ENCODE measurements at places on chromosomes 13 and 19. TPM values are rescaled to one million over a fixed set of nuclear protein-coding genes. Genes with fewer than 3 reads are reported as not detected.

Gene ZBTB32
- total RNA-seq = not detected

Gene BRSK1
- total RNA-seq = 1.1 TPM

Gene WDR88
- not detected for total RNA-seq

Gene FGF9
- total RNA-seq = 0.22 TPM

Gene AP1M2
- total RNA-seq = 0.51 TPM

Gene ZNF723
- not detected for total RNA-seq

Gene SLC25A42
- 5.8 TPM for total RNA-seq

Gene CCDC122
- 3.2 TPM for total RNA-seq

Gene ETFB
- total RNA-seq = 116 TPM

Gene ZNF813
- total RNA-seq = 4.1 TPM

Gene SLC46A3
- total RNA-seq = 14.3 TPM

Gene CLEC17A
- not detected for total RNA-seq

Gene DNAJB1
- total RNA-seq = 58.4 TPM

Gene LILRB1
- total RNA-seq = 20.7 TPM

Gene PSG7
- not detected for total RNA-seq

Gene SIGLEC7
- total RNA-seq = 0.57 TPM

Gene KCNN1
- total RNA-seq = not detected

Gene NLRP9
- total RNA-seq = not detected

Gene C1QTNF9
- total RNA-seq = 1.9 TPM

Gene CGB8
- total RNA-seq = not detected

Gene LRRC63
- 1.4 TPM for total RNA-seq

Gene BRCA2
- total RNA-seq = 0.94 TPM

Gene NLRP7
- not detected for total RNA-seq

Gene HIF3A
- 82.8 TPM for total RNA-seq

Gene GIPC3
- 1.0 TPM for total RNA-seq

Gene KCNK6
- total RNA-seq = 3.4 TPM

Gene CRX
- not detected for total RNA-seq

Gene P2RY11
- 2.4 TPM for total RNA-seq

Gene IFNL1
- not detected for total RNA-seq

Gene ZGLP1
- total RNA-seq = 5.8 TPM

Gene CYP4F3
- total RNA-seq = not detected

Gene TSKS
- total RNA-seq = 0.49 TPM

Gene FAM83E
- total RNA-seq = not detected

Gene PSPC1
- total RNA-seq = 51.3 TPM
